ENCODE measurements at places on chromosomes 12 and 14.

GRCh38 chr12:50353869-50354593, 42.4 kb downstream of the FAM186A start:
- no peak for DNase-seq

- DNase-seq: no peak
These were observed 9.0 kb downstream of the PHETA1 start for GRCh38 chr12:111359914-111360276.

DNA sequence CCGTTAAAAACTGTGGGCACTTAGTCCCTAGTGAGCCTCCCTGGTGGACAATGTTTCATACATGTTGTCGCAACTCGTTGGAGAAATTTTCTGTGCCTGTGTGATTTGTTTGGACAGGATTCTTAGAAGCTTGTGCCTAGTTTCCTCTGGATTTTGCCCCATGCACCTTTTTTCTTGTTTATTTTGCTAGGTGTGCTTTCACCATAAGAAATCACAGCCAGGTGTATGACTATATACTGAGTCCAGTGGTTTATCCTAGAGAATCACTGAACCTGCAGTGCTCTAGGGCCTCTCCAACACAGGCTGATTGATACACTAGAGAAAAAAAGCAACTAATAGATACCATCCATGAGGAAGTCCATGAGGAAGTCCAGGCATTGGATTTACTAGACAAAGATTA, 33.1 kb upstream of the OASL start:
- DNase-seq: no peak

DNA sequence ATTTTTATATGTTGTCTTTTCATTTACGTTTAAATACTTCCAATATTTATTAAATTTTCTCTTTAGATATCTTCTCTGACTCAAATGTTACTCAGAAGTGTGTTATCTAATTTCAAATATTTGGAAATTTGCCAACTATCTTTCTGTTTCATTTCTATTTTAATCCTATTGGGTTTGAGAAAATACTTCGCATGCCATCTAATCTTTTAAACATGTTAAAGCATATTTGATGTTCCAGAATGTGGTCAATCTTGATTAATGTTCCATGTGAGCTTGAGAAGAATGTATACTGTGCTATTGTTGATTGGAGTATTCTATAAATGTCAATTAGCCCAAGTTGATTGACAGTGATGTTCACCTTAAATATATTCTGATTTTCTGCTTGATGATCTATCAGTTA, 11.9 kb upstream of the DCN start:
- no peak for DNase-seq

DNA sequence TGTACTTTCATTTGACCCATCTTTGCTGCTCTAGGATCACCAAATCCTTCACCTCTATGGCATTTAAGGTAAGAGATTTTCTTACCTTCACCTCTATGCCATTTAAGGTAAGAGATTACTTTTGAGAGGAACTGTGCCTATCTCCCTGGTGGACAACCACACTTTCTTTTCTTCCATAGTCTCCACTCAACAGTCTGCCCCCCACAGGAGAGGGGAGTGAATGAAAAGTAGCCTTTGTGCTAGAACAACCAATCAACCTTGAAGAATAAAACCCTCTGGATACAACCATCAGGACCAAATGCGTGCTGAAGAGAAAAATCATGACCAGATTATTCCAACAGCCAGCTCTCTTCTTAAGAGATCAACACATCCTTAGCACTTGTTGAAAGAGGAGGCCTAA, 258.6 kb upstream of the TMPO start:
- no peak for DNase-seq

DNA sequence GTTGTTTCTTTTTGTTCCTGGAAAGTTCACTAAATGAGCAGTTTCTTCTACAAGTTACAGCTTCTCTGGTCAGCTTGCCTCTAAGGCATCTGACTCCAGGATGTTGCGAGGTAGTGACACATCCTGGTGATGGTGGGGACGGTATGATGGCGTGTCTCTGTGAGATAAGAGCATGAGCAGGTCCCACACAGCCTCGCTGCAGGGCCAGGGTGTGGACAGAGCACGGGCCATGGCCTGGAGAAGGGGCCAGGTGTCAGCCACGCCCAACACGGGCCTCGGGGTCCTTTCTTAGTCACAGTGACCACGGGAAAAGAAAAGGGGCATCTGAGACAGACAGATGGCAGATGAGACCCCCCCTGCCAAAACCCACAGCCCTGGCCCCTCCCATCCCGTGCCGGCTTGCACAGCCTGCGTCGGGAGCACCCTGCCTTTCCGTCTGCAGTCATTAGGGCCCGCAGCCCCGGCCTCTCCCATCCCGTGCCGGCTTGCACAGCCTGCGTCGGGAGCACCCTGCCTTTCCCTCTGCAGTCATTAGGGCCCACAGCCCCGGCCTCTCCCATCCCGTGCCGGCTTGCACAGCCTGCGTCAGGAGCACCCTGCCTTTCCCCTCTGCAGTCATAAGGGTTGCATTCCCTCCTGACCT, 79.3 kb upstream of the DYNC1H1 start:
- no peak for DNase-seq

DNA sequence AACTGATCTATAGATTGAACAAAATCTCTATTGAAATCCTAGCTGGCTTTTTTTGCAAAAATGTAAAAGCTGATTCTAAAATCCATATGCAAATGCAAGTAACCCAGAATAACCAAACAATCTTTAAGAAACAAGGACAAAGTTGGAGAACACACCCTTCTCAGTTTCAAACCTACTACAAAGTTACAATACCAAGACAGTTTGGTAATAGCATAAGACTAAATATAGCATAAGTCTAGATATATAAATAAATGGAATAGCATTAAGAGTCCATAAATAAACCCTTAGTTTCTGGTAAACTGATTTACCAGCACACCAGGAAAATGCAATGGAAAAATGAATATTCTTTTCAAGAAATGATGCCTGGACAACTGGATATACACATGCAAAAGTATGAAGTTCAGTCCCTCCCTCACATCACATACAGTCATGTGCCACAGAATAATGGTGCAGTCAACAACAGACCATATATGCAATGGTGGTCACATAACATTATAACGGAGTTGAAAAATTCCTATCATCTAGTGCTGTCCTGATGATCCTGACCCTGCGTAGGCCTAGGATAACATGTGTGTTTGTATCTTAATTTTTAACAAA, 94.5 kb upstream of the GRIN2B start:
- DNase-seq: no peak

DNA sequence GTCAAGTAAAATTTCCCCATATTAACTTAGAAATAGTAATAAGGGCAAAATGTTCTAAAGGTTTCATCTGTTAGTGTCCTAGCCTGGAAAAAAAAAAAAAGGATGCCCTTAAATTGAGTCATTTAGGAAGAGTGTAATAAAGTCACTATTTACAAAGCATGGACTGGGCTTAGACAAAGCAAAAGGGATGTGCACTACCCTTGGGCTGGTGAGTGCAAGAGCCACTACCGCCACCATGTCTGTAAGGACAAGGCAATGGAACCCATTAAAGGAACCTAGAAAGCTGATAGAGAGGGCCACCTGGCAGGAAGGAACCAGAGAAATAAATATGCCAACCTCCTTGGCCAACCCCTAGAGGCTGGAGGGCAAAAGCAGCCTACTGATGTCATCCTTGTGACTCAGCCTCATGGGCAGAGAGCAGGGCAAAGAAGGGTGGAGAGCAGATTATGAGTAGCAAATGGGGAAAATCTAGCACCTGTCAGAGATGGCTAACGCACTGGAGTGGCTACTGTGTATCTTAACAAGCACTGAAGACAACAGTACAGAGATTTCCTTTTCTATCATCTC, 59.5 kb upstream of the FUT8 start:
- no peak for DNase-seq

DNA sequence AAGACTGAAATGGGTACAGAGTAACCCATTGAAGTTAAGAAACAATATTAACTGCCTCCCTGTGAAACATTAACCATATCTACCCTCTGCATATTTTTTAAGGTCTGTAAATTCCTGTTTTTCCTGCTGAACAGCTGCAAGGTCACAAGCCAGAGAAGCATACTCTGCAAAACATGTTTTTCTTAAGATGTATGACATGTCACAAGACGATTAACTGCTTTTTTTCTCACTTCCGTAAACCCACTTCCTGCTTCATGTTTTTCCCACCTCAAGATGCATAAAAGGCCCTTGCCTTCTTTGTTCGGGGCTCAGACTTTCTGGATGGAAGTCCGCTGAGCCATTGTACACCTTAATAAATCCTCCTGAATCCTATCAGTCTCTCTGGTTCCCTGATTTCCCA, 504.7 kb upstream of the MIS18BP1 start:
- DNase-seq: no peak

DNA sequence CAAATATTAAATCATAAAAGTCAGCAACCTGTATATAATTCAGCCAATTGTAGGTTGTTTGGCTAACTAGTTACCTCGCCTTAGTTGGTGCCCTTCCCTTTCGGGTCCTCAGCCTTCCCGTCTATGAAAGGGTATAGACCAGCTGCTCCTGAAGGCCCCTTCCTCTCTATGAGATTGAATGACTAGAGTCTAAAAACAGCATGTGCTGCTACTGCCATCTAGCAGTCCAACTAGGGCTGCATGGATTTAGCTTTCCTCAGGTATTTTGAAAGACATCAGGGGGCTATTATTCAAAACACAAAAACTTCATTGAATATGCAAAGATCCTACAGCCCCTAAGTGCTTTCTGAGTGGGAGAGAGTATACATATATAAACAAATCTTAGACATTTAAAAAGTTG, 37.0 kb upstream of the TMEM263 start:
- DNase-seq: no peak

- no peak for DNase-seq
These were observed 14.3 kb upstream of the PPP1R13B start for GRCh38 chr14:103861413-103862392.

- no peak for DNase-seq
These were observed 859.1 kb upstream of the FLRT2 start for GRCh38 chr14:84670796-84671195.

- no peak for DNase-seq
These were observed 1.7 kb downstream of the FBXO34 start for GRCh38 chr14:55272922-55273321.

DNA sequence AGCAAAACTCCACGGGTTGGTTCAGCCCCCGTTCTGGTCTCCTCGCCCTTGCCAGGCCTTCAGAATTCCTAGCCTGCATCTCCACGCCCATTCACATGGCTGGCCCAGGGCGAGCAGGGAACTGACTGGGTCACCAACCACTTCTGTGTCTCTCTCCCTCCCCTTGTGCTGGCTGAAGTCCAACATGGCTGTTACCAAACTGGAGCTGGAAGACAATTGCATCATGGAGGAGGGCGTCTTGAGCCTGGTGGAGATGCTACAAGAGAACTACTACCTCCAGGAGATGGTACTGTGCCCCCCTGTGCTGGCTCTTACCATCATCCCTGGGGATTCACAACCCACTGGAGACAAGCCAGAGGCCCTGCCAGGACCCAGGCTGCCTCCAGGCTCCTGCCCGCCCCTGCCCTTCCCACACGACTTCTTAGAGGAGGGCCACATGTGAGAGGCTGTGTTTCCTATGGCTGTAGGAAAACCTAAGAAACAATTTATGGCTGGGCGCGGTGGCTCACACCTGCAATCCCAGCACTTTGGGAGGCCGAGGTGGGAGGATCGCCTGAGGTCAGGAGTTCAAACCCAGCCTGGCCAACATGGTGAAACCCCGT, 9.9 kb downstream of the LRRC74A start:
- peak; percentile 49 for DNase-seq

- no peak for DNase-seq
These were observed 78.0 kb upstream of the DICER1 start for GRCh38 chr14:95235351-95235750.

DNA sequence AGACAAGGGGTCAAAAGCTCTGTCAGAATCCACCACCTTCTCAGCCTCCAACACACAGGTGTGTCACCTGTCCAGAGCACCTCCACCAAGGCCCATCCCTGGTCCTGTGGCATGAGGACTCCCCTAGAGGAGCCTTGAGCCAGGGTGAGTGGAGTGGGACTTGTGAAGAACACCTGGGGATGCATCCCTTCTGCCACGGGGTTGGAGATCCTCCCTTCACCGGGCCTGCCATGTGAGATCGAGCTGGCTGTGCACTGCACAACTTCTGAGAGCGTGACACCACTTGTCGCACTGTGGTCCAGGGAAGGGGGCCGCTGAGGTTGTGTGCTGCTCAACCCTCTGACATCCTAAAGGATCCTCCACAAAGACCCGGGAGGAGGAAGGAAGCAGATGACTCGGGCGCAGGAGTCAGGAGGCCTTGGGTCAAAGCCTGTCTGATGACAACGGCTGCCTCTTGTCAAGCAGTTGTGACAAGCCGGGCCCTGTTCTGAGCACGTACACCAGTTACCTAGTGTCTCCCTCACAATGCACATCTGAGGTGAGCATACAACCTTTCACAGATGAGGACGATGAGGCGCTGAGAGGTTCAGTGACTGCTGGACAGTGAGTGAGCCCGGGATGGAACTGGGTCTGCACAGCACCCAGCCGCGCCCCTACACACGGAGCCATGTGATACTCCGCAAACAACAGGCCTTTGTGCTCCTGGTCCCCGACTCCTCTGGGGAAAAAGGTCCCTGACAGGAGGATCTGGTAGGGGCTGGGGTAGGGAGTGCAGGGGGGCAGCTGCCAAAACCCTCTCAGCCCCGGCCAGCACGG, 35.6 kb downstream of the CHGA start:
- no peak for DNase-seq

GRCh38 chr12:125533434-125534029, 468.3 kb downstream of the AACS start:
- DNase-seq: peak; percentile 53

GRCh38 chr14:65588426-65589140, 176.1 kb downstream of the FUT8 start:
- no peak for DNase-seq

DNA sequence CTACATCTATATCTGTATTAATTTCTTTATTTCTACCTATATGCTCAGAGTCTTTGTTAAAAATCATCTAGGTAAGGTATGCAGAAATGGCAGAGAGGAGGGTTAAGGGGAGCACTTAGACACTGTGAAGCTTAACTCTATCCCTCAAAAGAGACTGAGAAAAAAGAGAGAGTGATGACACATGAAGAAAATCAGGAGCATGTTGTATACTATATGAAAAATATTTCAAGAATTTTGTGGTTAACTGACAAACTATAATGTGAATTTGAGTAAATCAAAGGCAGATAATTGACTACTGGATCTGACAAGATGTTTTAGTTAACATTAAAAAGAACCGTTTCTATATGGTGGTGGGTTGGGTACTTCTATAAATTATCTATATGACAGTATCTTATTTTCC, 1814.2 kb upstream of the SEL1L start:
- no peak for DNase-seq

GRCh38 chr14:23727566-23728335, 91.6 kb downstream of the DHRS2 start:
- no peak for DNase-seq

All from right lobe of liver (tissue), 6 donors.